ENCODE measurements at places on chromosomes 16 and 17.

DNA sequence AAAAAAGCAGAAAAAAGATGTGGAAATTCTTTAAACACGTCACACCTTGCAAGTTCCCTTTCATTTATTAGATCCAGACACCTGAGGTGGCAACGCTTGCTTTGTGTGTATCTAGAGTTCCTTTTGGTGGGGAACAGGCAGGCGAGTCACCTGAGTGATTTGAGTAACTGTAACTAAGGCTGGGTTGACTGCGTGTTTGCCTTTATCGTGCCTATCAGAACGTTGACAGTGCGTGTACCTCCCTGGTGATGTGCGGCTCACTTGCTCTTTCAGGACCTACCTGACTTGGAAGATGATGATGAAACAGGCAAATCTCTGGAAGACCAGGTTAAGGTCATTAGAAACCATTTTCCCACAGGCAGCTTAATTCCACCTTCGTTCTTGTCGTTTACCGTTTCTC lies 12.5 kb downstream of the TAF1C start:
- no peak for DNase-seq

GRCh38 chr17:48052956-48053757 lies 5.0 kb downstream of the NFE2L1 start:
- DNase-seq, result no peak

DNA sequence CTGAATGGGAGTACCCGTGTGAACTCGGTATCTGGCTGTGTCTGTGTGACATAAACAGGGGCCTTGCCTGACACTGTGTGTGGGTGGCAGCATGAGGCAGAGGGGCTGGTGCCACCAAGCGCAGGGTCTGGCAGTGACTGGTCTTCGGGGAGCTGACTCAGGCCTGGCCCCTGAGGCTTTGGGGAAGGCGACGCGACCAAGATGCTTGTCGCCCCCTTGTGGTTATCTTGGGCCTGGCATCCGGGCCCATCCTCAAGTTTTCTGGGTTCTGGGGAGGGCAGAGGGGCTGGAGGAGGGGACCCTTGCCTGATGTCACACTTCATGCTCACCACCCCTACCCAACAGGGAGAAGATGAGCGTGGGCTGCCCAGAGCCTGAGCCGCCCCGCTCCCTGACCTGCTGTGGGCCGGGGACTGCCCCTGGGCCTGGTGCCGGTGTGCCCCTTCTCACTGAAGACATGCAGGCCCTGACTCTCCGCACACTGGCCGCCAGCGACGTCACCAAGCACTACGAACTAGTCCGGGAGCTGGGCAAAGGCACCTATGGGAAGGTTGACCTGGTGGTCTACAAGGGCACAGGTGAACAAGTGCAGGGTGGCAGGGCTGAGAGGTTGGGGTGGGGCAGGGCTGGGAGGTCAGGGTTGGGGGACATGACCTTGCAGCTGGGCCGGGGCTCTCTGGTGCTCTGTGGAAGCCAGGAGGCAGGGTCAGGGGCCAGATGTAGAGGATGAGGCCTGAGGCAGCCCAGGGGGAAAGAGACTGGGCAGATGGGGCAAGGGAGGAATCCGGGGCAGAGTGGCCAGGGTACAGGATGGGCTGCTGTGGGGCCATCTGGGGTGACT lies 24.9 kb downstream of the SBK1 start:
- DNase-seq, result peak; percentile 75

- peak; percentile 65 for DNase-seq
Measured at GRCh38 chr16:3431779-3432219, 11.5 kb downstream of the ZNF597 start.

GRCh38 chr17:31499771-31500554 lies 108.5 kb downstream of the RAB11FIP4 start:
- peak; percentile 24 for DNase-seq

GRCh38 chr17:49224198-49224996 lies 6.2 kb downstream of the PHOSPHO1 start:
- DNase-seq, result peak; percentile 53

GRCh38 chr17:42438600-42439567 lies 15.8 kb upstream of the CAVIN1 start:
- peak; percentile 41 for DNase-seq

DNA sequence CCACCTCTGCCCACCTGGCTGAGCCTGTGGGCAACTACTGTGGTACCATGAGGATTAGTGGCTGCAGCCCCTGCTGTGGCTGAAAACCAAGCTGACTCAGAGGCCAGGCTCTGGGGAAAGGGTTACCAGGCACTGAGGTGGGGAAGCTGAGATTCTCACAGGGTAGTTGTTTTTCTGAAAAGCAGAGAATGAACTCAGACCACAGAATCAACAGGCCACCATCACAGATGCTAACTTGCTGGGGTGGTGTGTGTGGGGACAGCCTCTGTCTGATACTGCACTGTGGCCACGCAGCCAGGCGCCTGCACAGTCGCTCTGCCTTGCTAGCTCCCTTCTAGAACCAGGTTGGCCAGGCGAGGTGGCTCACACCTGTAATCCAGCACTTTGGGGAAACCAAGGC lies 28.8 kb downstream of the NPLOC4 start:
- DNase-seq, result no peak

- DNase-seq, result no peak
Measured at GRCh38 chr16:73064212-73064993, 16.5 kb upstream of the ZFHX3 start.

- no peak for DNase-seq
Measured at GRCh38 chr16:17691899-17692176, 221.1 kb upstream of the XYLT1 start.

Measured in stimulated activated CD4-positive, alpha-beta T cell treated with anti-CD3 and anti-CD28 coated beads, Interleukin-4, amount 100 ng/mL, for 1 hour (primary cell).